Stimulated activated CD4-positive, alpha-beta T cell treated with anti-CD3 and anti-CD28 coated beads, Interleukin-12 subunit alpha, Interleukin-12 subunit beta, amount 100 ng/mL, for 24 hours (primary cell): ENCODE measurements at places on chromosomes 5 and 9.
A peak's percentile ranks its signal among the peaks of the same experiment; 100 is the strongest.

GRCh38 chr9:131838530-131839280 is 98.8 kb upstream of the RAPGEF1 start:
- no peak for DNase-seq

DNA sequence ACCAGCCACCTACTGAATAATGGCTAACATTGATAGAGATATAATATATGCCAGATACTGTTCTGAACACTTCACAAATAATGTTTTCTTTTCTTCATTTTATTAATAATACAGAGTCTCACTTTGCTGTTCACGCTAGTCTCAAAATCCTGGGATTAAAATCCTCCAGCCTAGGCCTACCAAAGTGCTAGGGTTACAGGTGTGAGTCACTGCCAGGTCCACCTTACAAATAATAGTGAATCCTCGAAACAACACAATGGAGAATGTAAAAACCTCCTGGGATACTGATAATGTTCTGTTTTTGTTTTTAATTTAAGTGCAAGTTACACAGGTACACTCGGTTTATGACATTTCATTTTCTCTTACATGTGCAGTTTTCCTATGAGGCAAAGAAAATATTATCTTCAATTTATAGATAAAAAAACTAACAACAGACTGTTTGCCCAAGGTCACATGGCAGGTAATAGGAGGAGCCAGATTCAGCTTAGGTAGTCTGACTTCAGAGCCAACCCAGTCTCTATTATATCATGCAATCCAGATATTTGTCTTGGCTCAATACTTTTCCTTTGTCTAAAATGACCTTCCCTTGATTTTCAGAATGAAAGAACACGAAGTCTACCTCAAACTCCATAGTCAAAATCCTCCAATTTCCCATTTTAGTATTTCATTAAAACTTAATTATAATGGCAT is 7.8 kb downstream of the ZFR start:
- no peak for DNase-seq

DNA sequence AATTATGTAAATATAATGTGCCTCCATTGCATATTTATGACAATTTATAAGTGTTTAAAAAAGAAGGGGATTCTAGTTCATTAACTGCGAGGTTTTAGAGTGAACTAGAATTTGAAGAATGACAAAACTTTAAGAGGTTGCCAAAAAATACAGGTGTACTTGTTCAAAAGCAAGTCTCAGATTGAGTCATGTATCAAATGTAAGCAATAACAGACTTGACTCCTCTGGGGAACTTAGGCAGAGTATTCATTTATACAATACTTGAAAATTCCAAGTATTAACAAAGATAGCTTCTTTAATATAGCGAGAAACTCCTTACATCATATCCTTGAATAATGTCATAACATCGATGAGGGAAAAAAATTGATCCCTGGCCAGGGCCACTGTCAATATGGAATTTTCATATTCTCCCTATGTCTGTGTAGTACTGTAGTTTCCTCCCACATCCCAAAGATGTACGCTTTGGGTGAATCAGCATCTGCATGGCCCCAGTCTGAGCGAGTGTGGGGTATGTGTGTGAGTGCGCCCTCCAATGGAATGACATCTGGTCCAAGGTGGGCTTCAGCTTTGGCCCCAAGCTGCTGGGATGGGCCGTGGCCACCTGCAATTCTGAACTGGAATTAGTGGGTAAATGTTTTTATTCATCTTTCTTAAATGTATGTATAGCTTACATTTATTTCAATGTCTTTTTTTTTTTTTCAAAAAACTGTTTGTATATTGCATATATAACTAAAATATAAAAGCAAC is 70.1 kb downstream of the RIC1 start:
- no peak for DNase-seq

DNA sequence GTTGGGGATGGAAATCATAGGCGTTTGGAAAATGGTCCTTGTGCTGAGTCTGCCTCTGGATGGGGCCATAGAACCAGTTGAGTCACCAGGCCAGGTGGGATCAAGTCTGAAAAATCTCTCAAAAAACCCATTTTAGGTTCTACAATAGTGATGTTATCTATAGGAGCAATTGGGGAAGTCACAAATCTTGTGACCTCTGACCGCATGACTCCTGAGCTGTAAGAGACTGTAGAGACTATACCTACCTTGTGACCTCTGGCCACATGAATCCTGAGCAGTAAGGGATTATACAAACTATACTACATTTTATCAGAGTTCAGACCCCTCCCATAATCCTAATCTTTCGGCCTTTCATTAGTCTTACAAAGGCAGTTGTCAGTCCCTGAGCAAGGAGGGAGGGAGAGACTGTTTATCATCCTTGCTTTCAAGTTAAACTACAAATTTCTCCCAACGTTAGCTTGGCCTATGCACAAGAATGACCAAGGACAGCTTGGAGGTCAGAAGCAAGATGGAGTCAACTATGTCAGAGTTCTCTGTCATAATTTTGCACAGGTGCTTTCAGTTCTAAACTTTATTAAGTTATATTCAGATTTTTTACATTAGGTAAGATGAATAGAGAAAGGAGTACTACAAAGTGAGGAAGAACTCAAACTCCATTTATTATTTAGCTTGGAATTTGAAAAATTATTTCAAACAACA is 11.5 kb upstream of the JMY start:
- DNase-seq: no peak

- DNase-seq: no peak
Measured at GRCh38 chr5:112555197-112555596, 136.1 kb upstream of the EPB41L4A start.

DNA sequence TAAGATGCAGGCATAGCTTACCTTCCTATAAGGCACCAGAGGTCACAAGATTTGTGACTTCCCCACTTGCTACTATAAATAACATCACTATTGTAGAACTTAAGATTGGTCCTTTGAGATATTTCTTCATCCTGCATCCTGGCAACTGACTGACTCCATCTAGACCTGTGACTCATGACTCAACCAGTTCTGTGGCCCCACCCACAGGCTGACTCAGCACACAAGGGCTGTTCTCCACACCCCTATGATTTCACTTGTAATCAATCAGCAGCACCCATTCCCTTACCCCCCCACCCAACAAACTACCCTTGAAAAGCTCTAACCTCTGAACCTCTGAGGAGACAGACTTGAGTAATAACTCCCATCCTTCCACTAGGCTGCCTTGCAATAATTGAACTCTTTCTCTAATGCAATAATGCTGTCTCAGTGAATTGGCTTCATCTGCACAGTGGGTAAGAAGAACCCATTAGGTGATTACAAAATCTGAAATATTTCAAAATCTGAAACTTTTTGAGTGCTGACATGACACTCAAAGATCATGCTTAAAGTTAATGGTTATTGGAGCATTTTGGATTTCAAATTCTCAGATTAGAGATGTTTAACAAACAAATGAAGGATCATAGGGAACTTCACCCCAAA is 296.7 kb downstream of the ARL15 start:
- peak; percentile 4 for DNase-seq

DNA sequence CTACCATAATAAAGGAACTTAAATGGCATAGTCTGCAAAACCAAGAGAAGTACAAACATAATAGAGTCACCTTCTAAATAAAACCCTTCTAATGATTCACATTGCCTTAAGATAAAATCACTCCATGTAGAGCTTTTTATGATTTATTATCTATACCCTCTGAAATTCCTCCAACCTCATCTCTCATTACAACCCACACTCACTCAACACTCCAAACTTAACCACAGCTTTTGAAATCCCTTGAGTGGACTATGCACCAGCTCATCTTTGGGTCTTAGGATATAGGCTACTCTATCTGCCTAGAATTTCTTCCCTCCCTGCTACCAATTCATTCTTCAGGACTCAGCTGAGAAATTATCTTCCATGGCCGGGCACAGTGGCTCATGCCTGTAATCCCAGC is 122.5 kb downstream of the CETN3 start:
- DNase-seq: no peak

DNA sequence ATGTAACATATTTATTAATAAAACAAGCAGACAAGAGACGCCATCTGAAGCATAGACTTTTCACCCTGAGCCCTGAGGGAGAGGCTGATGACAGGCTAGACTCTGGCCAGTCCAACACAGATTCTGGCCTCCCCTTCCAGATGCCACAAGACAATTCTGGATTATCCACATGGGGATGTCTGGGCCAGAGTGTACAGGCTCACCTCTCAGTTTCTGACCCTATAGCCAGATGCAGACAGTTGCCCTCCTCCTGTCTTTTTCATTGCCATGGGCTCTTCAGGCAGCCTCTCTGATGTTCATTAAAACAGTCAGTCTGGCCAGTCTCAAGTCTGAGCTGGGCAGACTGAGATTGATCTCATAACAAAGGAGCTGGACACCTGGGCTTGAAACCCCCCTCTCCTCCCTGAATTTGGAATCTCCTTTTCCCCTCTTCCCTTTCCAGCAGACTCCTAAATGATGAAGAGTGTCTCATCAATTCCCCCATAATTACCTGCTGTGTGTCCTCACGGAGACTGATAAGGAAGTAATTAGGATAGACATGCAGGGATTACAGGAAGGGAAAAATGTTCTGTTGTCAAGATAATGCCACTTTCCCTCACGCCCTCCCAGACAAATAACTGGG is 89.6 kb downstream of the ASTN2 start:
- no peak for DNase-seq

- no peak for DNase-seq
Measured at GRCh38 chr9:137880160-137880975, 2.8 kb downstream of the CACNA1B start.

- DNase-seq: no peak
Measured at GRCh38 chr5:136133222-136133921, 727 bp downstream of the SMAD5 start.

GRCh38 chr9:80204054-80204453 is 632.3 kb downstream of the TLE4 start:
- DNase-seq: no peak

DNA sequence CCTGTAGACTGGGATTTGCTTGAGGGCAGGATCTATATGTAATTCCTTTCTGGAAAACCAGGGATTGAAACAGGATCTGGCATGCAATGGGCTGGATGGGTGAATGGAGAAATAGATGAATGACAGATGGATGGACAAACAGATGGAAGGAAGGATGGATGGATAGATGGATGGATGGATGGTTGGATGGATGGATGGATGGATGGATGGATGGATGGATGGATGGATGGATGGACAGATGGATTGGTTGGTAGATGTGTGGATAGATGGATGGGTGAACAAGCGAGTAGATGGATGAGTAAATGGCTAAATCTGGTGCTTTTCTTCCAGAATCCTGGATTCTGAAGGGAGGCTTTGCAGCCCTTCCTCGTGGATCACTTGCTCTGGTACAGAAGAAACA is 162.5 kb upstream of the SMIM23 start:
- no peak for DNase-seq

DNA sequence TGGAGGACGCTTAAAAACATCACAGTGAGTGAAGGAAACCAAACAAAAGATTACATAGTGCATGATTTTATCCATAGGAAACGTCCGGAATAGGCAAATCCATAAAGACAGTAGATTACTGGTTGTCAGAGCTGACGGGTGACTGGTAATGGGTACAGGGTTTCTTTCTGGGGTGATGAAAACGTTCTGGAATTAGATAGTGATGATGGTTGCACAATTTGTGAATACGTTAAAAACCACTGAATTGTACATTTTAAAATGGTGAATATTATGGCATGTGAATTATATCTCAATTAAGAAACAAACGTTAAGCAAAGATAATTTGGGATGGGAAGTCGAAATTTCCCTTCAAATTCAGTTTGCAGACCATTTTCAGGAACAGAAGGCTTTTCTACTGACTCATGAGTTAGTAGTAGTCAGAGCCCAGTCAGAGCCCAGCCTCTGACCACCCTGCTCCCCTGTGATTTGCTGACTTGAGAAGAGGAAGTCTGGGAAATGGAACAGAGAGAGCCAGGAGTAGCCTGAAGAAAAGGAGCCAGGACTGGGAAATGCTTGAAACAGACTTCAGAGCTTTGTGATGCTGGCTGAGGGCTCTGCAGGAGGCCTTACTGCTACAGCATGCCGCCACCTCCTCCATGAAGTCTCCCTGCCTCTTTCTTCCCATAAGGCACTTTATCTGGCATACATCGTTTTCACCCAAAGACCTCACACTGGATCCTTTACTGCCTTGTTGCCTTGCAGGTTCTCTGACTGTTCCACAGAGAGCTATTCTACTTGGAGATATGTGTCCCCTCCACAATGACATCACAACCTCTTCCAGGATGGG is 46.4 kb upstream of the CTNNA1 start:
- no peak for DNase-seq

DNA sequence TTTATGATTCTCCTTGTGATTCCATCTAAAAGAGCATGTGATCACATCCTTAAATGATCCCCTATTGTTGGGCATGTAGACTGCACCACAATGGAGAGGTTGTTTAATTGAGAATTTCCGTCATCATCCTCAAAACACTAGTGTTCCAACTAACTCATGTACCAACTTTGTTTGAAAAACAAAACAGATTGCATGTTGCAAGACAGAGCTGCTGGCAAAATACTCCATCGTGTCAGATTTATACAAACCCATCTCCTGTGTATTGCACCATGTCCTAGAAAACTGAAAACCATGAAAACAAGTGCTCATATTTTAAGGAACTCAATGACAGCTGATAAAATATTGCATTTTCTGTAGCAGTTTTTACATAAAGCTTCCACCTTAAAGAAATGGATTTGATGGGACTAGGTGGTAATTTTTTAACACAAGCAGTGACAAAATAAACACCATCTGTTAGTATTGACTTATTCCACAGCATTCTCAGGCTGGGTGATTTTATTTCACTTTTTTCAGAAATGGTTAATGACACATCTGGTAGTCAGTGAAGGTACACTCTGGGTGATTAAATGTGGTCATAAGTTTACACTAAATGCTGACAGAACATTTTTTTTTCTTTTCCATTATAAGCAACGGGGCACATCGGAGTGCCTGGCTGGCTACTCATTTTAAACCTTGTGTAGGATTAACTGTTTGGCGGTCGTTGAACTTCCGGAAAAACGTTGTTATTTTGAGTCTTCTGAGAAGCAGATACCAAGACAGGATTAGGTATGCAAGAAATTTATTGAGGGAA is 602.9 kb upstream of the WWC1 start:
- DNase-seq: no peak

DNA sequence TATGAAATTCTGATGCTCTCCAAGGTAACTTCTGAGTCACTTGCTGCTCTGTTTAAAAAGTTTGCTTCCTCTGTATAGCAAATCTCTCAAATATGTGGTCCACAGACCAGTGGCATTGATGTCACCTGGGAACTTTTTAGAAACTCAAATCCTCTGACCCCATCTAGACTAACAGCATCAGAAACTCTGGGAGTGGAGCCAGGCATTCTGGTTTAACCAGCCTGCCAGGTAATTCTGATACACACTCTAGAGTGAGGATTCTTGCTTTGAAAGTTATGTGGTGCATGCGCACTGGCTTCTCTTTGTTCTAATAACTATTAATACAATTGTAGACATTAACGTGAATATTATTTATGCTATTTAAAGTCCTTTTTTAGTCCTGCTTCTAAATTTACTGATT is 298.1 kb downstream of the SLF1 start:
- no peak for DNase-seq

- no peak for DNase-seq
Measured at GRCh38 chr5:124661317-124662141, 84.9 kb downstream of the ZNF608 start.
